ENCODE measurements at places on chromosomes 3 and 15.
A peak's percentile ranks its signal among the peaks of the same experiment; 100 is the strongest.

- no peak for DNase-seq
Observed at GRCh38 chr3:86661817-86662216, 329.1 kb downstream of the VGLL3 start.

GRCh38 chr3:12916159-12916558, 74.8 kb upstream of the RPL32 start:
- no peak for DNase-seq

DNA sequence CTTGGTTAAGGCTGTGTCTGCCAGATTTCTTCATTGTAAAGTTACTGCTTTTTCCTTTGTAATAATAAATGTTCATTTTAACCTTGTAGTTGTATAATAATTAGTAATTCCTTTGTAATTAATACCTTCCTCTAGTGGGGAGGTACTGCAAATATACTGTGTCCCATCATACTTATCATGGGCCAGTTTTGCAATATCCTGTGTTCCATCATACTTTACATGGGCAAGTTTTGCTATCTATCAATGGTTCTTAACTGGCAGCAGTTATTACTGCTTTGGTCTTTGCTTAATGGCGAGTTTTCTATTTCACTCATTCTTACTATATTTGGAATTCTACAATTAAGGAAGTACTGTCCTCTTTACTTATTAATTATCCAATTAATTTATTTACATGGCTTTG, 10.6 kb downstream of the ATP2C1 start:
- DNase-seq = no peak

- no peak for DNase-seq
Observed at GRCh38 chr15:74156678-74157411, 16.7 kb upstream of the ISLR start.

DNA sequence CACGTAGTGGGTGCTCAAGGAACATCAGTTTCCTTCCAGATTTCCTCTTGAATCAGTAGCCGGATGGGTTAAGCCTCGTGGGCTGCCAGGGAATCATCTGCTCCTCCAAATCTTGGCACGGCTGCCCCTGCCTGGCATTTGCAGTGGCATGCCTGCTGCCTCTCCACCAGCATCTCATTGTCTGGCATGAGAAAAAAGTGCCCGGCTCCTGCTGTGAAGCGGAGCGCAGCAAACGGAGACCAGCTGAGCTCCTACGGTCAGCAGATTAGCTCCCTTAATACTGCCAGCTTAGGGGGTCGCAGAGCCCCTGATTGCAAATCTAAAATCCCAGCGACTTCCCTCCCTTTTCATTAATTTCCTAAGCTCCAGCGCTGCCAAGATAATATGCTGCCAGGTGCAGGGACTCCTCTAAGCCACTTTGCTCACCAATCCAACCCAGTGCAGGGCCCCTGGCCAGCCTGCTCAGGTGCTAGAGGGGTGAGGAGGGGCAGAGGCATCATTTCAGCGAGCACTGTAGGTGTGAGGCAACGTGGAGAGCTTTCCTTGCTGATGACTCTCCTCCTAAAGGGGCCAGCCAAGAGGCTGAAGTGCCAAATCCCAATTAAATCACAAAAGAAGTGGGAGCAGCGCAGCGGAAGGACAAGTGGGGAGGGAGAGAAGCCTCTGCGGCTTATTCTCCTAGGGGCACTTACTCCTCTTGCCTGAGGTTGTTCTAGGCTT, 49.6 kb upstream of the ST8SIA2 start:
- no peak for DNase-seq

DNA sequence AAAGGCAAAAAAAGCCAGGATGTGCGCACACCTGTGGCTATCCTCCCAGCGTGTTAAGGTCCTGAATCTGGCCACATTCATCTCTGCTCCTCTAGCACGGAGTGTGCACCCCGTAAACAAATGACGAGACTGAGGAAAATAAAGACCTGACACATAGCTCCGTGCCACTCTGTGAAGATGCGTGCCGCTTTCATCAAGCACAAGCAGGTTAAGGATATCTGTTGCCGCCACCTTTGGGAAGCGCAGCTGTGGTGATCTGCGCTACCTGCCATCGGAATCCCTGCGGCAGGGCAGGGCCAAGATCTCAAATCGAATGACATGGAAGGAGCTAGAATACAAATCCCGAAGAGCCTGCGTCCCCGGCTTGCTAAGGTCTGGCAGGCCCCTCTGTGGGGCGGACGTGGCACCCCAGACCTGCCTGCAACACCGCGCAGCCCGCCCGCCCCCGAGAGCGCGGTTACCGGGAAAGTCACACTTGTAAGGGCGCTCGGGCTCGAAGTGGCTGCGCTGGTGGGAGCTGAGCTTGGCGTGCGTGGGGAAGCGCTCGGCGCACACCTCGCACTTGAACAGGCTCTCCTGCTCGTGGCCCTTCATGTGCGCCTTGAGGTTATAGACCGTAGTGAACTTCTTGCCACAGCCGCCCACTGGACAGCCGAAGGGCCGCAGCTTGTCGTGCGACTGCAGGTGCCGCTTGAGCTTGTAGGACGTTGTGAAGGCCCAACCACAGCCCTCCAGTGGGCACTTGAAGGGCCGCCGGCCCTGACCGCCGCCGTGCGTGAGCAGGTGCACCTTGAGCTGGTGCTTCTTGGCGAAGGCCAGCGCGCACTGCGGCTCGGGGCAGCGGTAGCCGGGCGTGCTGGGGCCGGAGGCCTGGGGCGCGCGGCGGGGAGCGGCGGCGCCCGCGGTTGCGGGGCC, 936 bp downstream of the ZXDC start:
- peak; percentile 31 for DNase-seq

DNA sequence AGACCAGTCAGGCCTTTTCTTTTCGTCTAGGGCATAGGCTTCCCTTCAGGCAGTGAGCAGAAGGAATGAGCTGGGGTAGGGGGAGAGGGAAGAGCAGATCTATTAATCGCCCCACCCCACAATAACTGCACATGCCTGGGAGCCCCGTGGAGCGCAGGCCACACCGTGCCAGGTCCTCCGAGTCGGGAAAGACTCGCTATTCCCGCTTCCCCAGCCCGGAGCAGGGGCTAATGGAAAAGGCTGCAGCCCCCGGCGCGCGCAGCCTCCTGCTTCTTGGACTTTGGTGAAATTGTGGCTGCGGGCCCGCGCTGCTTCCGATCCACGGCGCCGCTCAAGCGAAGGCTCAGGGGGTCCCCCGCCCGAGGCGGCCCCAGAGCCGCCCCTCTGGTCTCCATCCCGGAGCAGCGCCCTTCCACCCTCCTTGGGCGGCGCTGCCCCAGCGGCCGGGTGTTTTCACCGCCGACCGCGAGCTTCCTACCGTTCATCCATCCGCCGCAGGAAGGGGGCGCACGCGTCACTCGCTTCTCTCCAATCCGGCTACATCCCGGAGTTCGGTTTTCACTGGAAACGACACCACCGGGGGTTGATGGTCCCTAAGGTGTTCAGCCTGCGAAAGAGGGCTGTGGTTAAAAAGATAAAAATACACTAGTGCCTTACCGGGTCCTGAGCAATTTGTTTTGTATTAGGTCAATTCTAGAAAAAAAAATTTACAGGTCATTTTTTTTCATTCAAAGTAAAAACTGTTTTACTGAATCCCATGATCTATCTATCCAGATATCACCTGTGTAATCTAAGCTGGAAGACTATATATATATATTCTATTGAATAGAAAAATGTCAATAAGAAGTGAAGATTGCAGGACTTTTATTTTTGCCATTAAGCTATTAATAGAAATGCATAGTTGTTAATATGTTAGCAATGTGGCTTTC, 4.4 kb upstream of the SYNM start:
- peak; percentile 55 for DNase-seq

DNA sequence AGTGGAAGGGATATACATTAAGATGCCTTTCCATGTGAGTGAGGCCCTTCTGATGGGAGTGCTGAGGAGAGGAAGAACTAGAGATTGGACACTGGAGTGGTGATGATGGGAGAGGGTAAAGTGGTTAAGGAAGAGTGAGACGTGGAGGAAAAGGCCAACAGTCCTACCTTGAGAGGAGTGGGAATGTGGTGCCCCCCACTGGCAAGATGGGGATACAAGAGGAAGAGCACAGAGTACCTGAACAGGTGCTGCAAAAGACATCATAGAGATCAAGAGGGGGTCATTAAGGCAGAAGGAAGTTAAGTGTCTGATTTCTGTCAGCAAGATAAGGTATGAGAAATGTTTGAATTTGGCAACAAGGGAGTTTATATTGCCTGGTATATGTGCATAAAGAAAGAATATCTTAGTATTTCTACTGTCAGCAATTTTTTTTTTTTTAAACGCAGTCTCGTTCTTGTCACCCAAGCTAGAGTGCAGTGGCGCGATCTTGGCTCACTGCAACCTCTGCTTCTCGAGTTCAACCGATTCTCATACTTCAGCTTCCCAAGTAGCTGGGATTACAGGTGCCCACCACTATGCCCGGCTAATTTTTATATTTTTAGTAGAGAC, 34.0 kb downstream of the ARIH2 start:
- DNase-seq = peak; percentile 7

DNA sequence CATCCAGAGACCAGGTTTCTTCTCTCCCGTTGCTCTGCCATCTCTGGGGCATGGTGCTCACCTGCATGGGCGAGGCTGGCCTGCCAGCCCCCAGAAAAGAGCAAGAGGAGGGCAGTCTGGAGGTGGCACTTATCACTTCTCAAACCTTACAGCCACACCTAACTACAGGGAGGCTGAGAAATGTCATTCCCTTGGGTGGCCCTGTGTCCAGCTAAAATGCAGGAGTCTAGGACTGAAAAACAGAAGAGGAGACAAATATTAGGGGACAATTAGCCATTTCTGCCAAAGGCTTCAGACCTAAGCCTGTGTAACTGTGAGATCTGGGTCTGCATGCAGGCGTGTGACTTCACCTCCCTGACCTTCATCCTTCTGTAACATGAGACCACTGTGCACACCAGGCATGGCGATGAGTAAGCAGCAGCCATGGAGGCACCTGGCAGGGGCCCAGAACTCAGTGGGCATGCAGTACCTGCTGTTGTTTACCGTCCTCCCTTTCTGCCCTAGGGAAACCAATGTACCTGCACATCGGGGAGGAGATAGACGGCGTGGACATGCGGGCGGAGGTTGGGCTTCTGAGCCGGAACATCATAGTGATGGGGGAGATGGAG, 83.4 kb downstream of the MESD start:
- DNase-seq = no peak

DNA sequence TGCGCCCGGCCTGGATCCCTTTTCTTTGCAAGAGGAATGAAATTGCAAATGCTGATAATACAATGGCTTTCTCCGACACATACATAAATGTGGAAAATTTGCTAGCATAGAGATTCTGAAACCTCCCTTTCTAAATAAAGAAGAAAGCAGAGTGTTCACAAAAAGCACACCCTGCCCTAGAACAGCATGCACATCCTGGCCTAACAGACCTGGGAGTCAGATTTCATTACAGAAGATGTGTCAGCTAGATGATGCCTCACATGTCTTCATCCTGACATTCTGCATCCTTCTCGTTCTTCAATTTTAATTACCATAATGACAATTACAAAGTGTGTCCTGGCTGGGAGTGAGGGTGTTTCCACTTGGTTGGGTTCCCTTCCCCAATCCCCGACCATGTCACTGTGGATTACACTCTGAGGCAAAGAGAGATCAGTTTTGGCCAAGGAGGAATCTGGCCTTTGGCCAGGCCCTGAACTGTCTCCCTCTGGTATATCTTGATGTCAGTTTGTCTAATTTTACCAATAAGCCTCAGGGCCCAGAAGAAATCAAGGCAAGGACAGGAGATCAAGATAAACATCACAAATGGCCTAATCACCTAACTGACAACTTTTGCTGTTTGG, 104.9 kb upstream of the SPATA12 start:
- DNase-seq = no peak

- DNase-seq = no peak
Observed at GRCh38 chr15:94066046-94066445, 165.3 kb upstream of the MCTP2 start.

DNA sequence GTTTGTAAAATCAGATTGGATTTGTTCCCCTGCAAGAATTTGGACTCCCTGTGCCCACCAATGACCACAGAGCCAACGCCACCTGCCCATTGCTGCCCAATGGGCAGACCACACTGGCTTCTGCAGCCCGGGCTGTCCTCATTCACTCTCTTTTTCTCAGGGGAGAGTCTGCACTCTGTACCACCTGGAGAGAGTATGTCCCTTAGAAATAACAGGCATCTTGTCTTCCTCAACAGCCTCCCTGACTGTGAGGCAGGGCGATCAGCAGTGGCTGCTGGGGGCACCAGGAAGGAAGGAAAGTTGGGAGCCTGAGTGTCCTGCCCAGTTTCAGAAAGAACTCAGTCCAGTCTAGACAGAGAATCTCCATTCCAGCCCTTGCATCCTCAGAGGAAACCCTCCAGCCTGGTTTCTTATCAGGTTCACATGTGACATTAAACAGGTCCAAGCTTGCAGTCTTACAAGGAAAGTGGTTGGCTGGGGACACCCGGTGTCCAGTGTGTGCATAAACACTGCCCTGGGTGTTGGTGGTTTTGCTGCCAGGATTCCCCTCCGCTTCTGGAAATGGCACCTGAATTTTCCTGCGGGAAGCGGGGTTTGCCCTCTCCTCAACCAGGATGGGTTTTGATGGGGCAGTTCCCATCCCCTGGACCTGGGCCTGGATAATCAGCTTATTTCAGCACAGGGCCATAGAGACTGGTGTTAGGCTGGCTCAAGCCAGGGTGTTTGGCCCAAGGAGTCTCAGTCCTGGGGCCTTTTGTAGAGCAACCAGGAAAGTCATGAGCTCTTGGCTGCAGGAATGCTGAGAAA, 37.2 kb downstream of the SSUH2 start:
- no peak for DNase-seq

DNA sequence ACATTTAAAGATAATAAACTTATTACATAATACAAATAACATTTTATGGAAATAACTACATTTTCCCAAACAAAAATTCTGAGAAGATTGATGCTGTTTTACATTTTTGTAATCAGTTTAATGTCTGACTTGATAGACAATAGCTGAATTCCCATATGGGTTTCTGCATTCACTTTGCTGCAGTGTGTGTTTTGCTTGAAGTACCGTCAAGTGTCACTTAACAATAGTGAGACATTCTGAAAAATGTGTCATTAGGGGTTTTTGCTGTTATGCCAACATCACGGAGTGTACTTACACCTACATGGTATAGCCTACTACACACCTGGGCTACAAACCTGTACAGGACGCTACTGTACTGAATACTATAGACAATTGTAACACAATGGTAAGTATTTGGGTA, 57.5 kb downstream of the USF3 start:
- no peak for DNase-seq

DNA sequence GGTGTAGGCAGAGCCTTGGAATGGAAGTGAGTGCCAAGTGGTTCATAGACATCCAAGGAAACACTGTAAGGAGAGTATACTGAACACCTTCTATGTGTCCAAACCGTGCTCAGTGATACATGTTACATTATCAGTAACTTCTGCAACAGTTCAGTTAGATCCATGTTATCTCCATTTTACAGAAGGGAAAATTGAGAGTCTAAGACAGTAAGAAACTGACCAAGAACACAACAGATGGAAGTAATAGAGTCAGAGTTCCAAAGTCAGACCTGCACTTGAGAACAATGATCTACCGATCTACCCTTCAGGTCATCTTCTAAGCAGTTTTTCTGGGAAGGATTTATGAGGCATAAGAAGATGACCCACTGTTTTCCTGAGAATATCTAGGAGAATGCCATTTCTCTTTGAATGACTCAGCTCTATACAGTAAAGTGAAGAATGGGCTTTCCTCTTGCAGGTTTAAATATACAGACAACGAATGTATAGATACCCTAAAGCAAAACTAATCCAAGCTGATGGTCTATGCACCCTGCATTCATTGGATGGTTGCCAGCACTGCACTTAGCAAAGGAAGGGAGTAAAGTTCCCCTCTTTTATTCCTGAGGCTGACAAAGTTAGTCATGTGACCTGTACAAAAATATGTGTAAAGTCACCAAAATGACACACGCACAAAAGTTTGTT, 604.1 kb upstream of the MDFIC2 start:
- no peak for DNase-seq
